Stimulated activated CD8-positive, alpha-beta memory T cell treated with anti-CD3 and anti-CD28 coated beads, Interleukin-4, amount 100 ng/mL, for 1 hour (primary cell): ENCODE measurements at places on chromosomes 7 and 10.

DNA sequence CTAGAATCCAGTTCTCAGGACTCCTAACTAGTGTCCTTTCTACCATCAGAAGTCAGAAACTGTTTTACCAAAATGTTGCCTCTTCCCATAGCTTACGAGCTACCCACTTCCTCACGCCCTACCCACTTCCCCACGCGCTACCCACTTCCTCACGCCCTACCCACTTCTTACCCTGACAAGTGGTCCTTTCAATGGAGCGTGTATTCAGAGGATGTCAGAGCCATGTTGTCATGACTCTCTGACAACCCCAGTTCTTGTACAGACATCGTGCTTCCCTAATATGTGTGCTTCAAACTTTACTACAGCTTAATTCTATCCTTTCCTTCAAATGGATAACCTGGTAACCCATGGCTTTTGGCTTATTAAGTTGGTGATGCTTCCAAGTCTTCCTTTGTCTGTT lies 84.8 kb upstream of the PHF14 start:
- no peak for DNase-seq

DNA sequence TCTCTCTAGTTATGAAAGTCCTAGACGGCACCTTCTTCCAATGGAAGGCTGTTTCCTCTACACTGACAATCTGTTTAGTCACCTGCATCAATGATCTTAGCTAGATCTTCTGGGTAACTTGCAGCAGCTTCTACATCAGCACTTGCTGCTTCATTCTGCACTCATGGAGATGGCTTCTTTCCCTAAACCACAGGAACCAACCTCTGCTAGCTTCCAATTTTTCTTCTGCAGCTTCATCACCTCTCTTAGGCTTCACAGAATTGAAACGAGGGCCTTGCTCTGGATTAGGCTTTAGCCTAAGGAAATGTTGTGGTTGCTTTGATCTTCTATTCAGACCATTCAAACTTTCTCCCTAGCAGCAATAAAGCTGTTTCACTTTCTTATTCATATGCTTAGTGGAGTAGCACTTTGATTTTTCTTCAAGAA lies 24.6 kb downstream of the NAMPT start:
- no peak for DNase-seq

DNA sequence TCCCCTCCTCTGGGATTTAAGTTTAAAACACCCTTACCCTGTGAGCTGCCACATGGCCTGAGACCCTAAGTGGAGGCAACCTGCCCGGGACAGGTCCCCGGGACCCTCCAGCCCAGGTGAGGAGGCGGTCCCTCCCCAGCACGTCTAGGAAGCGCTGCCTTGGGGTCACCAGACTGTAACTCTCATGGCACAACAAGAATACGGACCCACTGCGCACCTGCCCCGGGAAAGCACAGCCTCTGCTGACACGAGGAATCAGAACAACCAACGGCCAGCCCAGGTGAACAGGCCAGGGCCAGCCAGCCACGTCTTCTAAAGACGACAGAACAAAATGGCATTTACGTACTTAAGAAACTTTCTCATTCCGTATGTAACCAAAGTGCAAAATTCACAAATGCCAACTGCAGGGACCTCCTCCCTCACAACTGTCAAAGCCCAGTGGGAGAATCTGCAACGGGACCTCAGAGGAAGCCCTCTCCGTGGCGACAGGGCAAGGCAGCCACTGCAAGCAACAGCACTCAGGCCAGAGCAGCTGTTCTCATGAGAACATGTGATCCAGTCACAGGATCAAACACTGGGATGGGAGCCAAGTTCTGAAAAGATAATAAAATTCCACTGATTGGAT lies 208.4 kb downstream of the DIP2C start:
- no peak for DNase-seq

GRCh38 chr7:28779954-28780353 lies 178.2 kb downstream of the TRIL start:
- DNase-seq, result no peak

GRCh38 chr10:110007161-110007700 lies 553 bp upstream of the ADD3 start:
- DNase-seq, result no peak

DNA sequence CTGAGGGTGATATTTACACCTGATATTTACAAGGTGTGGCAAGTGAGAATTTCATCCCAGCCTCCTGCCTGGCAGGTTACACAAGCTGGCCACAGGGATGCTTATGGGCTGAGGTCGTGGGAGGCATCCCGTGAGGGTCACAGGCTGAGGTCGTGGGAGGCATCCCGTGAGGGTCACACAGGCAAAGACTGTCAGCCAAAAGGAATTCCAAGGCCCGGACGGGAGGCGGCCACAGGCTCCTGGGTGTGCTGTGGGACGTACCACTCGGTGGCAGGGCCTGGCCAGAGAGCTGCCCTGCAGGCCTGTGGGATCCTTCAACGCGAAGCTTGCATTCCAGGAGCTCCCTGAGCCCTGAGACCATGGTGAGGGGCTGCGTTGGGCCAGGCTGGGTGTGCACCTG lies 460.6 kb downstream of the DNAJB6 start:
- DNase-seq, result no peak

GRCh38 chr7:149495785-149496641 lies 1.6 kb downstream of the ZNF746 start:
- DNase-seq, result no peak

- no peak for DNase-seq
Measured at GRCh38 chr7:5094641-5095040, 49.0 kb downstream of the RBAK start.
